ENCODE measurements at places on chromosomes 7 and 10.

DNA sequence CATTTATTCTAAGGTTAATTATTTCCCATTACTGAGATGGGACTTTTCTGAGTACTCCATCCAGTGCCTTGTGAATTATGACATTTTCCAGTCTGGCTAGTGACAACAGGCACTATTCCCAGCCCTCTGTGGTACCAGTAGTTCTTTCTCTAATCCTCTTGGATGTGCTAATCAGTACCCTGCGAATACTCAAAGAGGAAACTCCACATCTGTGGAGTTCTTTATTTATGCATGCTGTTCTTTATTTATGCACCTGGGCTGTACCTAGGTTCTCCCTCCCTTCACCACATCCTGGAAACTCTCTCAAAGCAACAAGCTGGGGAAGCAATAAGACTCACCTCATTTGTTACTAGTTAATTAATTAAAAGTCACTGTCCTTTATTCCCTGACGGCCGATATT is 83.5 kb downstream of the TSPAN12 start:
- no peak for DNase-seq

DNA sequence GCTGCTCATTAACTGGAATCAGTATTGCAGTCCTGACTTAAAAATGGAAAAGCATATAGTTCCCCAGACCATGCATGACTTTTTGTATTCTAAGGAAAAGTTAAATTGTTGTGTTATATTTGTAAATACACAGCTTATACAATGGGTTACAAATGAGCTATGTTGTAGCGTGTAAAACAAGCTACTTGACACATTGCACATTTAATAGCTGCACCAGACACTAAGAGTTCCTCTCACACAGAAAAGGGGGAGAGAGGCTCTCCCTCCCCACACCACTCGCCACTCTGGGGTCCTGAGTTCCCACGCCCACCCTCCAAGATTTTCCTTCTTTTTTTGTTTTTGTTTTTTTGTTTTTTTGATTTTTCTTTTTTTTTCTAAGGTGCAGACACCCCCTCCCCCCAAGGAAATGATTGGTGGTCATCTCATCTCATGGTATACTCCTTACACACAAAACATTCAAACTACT is 6.3 kb downstream of the KLF6 start:
- no peak for DNase-seq

DNA sequence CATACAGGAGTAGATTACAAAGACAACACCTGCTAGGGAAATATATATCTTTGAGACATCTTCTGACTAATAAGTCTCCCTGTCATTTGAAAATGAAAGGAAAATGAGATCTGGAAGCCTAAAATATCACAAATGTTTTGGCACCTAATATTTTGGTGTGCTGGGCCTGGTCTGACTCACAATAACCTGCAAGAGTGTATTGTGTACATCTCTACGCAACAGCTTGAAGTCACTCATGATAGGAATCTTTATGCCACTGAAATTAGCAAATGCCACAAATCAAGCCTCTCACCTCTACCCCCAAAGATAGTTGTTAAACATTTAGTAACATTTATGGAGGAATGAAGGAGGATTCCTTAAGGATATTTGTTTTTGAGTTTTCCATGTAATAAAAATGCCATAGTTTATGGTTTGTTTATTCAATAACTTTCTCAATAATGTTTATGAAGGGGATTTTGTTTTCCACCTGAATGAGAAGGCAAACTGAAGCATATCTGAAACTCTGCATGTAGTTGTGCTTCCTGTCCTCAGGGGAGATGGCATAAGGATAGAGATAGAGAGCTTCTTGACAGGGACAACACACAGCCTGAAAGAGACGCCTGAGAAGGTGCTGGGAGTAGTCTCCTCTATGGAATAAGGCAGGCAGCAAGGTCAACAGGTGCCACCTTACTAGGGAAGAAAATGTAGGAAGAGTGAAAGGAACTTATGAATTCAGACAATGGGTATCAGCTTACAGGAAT is 197.4 kb downstream of the AHR start:
- no peak for DNase-seq

DNA sequence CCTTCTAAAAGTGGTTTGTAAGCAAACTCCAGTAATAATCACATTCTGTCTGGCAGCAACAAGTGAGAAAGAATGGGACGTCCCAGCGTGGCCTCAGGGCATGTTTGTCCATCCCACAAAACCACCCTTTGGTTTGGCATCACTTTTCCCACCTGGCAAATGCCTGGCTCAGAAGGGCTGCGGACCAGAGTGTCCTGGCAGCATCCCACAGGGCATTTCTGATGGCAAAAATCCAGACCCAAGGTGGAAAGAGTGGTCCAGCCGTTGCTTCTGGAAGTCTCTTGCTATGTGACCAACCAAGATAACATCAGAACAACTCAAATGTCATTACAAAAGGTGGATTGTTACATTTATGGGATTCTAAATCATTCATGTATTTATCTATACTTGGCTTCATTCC is 174.4 kb downstream of the CREB5 start:
- DNase-seq: no peak

DNA sequence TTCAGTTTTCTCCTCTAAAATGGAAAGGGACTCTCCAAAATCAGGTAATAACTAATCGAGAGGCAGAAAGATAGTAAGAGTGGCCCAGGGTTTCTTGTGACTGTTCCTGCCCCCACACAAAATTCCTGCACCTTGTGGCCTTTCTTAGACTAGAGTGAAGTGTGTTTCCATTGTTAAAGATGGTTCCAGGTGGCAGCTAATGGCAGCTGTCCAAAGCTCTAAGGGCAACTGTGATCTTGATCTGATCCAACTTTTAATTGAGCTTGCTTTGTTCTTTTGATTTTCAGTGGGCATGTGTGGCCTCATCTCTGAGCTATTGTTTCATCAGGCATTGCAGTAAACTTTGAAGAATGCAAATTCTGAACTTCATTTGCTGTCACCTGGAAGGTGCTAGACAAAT is 19.4 kb downstream of the ACSL5 start:
- no peak for DNase-seq

- no peak for DNase-seq
Observed at GRCh38 chr10:87864496-87865059, 1.2 kb downstream of the PTEN start.

DNA sequence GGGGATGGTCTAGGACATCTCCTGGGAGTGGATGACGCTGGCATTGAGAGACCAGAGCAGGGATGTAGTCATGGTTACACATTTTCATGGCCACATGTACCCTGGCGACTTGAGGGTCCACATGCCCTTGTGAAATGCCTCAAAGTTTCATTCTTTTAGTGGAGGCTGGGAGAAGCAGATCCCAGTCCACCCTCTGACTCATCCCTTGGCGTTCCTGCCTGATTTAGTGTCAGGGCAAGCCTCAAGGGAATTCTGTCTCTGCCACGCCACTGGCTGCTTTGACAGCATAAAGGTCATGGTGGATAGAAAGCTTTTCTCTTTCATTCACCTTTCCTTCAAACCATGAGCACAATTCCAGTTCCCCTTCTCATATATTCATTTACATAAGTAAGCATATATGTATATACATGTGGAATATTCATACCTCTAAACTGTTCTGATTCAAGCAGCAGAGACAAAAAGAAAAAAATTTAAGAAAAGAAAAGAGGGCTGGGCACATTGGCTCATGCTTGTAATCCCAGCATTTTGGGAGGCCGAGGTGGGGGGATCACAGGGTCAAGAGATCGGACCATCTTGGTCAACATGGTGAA is 21.8 kb upstream of the KIF5B start:
- DNase-seq: no peak

GRCh38 chr7:107079212-107079940 is 34.9 kb downstream of the PRKAR2B start:
- no peak for DNase-seq
